ENCODE measurements at places on chromosomes 3 and 15. TPM values are rescaled to one million over a fixed set of nuclear protein-coding genes. Genes with fewer than 3 reads are reported as not detected.

Gene MITF
- total RNA-seq, result 1.3 TPM

GRCh38 chr15:101129851-101130380 lies 121.9 kb downstream of the CHSY1 start:
- H3K4me1 ChIP-seq, result peaks cover 34% of the 10 kb centered on the region
- DNase-seq, result no peak
- H3K4me3 ChIP-seq, result no peak overlapping the region
- no peaks in the 10 kb centered on the region for H3K27me3 ChIP-seq
- H3K27ac ChIP-seq, result no peak overlapping the region
- peaks cover 18% of the 10 kb centered on the region for H3K36me3 ChIP-seq

- H3K4me1 ChIP-seq, result no peaks in the 10 kb centered on the region
- peaks cover 8% of the 10 kb centered on the region for H3K36me3 ChIP-seq
- H3K4me3 ChIP-seq, result no peak overlapping the region
- DNase-seq, result no peak
Observed at GRCh38 chr3:130659911-130660310, 86.7 kb downstream of the PIK3R4 start.

Gene HTR3E
- total RNA-seq, result not detected

DNA sequence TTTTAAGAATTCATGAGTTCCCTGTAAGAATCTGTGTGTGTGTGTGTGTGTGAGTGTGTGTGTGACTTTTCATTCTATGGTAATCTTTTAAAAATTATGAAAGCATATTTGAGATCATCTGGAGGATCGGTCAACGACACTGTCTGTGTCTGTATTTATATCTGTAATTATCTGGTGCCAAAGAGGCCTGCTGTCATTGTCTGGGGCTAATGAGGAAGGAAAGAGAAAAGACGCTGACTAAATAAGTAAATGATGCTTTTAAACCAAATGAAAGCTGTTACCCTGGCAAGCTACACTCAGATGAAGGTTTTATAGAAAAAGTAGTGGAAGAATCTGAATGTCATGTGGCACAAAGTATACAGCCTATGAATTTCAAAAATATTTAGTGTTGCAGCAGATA lies 439.8 kb downstream of the RBMS3 start:
- no peak overlapping the region for H3K27ac ChIP-seq
- H3K4me3 ChIP-seq, result no peak overlapping the region
- H3K36me3 ChIP-seq, result no peaks in the 10 kb centered on the region
- no peaks in the 10 kb centered on the region for H3K4me1 ChIP-seq
- no peaks in the 10 kb centered on the region for H3K27me3 ChIP-seq

DNA sequence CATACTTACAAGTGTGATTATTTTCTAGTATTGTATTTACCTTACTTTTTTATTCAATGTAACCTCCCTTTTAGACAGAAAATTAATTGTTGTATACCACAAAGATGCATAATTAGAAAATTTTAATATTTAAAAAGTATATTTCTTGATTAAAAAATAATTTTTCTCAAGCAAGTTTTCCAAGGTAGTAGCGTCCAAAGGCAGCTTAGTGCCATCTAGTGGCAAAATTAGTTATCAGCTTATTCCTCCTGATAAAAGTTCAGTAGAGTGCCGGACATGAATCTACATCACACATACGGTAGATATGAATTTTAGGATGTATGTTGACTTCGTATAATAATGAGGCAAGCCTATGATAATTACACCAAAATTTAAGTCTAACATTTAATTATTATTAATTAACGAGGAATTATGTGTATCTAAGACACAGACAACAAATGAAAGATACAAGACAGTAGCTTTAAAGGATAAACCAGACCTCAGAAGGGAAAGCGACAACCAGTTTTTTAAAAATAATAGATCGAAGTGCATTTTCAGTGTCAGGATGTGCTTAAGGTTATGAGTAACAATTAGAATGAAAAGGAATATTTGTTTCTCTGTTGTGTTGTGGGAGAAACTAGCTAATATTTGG lies 405.9 kb downstream of the ROBO1 start:
- no peak overlapping the region for H3K4me3 ChIP-seq
- peaks cover 25% of the 10 kb centered on the region for H3K4me1 ChIP-seq
- peaks cover 4% of the 10 kb centered on the region for H3K36me3 ChIP-seq
- H3K27ac ChIP-seq, result no peak overlapping the region
